Peyer's patch (tissue), 4 donors: ENCODE measurements at places on chromosomes 6 and 20.

- peak; percentile 35 for DNase-seq
Measured at GRCh38 chr20:53902968-53903651, 167.3 kb downstream of the BCAS1 start.

DNA sequence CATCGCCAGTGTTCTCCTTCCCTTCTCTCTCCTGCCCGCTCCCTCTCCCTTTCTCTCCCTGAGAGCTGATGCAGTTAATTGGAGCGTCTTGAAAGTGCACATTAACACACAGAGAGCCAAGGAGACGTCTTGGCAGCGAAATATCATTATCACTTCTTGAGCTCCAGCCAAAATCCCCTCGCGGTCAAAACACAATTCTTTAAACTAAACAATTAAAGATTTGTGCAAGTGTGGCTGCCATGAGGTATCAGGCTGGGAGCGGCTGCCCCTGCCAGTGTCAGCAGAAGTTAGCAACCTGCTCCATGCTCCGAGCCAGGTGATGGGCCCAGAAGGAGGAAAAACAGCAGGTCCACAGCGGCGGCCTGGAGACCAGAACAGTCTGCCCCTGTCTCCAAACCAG lies 100.9 kb upstream of the FOXP4 start:
- DNase-seq = no peak

- no peak for DNase-seq
Measured at GRCh38 chr6:163474581-163474980, 60.1 kb downstream of the QKI start.

DNA sequence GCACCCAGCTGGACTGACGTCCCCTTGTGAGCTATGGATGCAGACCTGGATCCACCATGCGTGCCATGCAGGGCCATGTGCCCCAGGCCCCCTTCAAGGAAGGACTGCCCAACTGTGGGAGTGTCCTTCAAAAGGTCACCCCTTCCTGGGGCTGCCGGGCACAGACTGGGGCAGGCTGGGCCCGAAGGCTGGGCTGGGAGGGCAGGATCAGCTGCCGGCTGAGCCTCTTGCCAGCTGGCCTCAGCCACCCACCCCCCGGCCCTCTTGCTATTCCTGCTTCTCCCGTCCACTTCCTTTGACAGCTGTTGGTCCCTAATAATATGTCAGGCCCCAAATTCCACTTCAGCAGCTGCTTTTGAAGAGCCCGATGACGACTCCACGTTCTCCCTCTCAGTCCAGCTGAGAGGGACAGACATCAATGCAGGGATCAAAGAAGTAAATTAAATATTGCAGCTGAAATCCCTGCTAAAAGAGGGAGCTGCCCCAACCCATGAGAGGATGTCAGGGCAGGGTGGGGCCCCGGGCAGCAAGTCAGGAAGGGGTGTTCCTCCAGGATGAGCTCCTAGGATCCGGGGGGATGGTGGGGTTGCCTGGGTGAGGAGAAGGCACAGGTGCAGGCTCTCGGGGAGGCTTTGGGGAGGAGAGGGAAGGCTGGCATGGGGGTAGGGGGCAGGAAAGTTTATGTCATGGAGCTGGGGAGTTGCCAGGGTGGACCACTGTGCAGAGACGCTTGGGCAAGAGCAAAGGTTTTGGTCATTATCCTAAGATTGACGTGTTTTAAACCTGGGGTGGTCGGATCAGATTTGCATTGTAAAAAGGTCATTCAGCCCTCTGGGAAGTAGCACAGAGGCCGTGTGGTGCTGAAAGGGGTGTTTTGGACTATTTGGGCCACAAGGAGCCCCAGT lies 185.0 kb downstream of the ANKRD60 start:
- DNase-seq = no peak

- peak; percentile 19 for DNase-seq
Measured at GRCh38 chr20:63080411-63080810, 73.6 kb upstream of the BHLHE23 start.

- DNase-seq = no peak
Measured at GRCh38 chr6:37528541-37528940, 28.8 kb upstream of the CCDC167 start.
